Activated CD4-positive, alpha-beta memory T cell treated with anti-CD3 and anti-CD28 coated beads for 36 hours (primary cell): ENCODE measurements at places on chromosomes 16 and 17. TPM values are rescaled to one million over a fixed set of nuclear protein-coding genes. Genes with fewer than 3 reads are reported as not detected.

DNA sequence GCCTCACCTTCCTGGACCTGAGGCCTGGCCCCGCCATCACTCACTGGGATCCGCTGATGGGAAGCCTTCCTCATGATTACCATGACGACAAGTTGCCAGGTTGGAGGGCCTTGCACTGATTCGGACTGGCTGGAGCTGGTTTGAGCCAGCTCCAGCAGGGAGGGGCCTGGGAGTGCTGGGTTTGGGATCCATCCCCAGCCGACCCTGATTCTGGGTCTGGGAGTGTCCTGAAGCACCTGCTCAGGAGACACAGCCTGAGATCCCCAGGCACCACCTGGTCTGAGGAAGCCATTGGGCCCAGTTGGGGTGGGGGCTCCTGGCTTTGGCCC is 5.9 kb upstream of the BAIAP3 start:
- H3K27me3 ChIP-seq, result peaks cover 6% of the 10 kb centered on the region
- H3K4me3 ChIP-seq, result no peak overlapping the region
- DNase-seq, result no peak
- H3K4me1 ChIP-seq, result peaks cover 12% of the 10 kb centered on the region
- peaks cover 13% of the 10 kb centered on the region for H3K36me3 ChIP-seq
- H3K27ac ChIP-seq, result no peak overlapping the region

Gene MARVELD3
- total RNA-seq, result not detected

GRCh38 chr17:35094902-35095301 is 24.8 kb downstream of the RAD51D start:
- H3K27me3 ChIP-seq, result no peaks in the 10 kb centered on the region
- H3K4me3 ChIP-seq, result no peak overlapping the region
- peaks cover 5% of the 10 kb centered on the region for H3K36me3 ChIP-seq

- no peaks in the 10 kb centered on the region for H3K36me3 ChIP-seq
- H3K27ac ChIP-seq, result no peak overlapping the region
- peak overlapping the region; percentile 49 for H3K4me3 ChIP-seq
- H3K27me3 ChIP-seq, result no peaks in the 10 kb centered on the region
Observed at GRCh38 chr16:90008708-90009145, 10.5 kb downstream of the DBNDD1 start.

Gene TLCD3B
- 5.0 TPM for total RNA-seq

- DNase-seq, result no peak
- no peak overlapping the region for H3K27ac ChIP-seq
- H3K27me3 ChIP-seq, result no peaks in the 10 kb centered on the region
- H3K4me3 ChIP-seq, result no peak overlapping the region
Observed at GRCh38 chr16:76913046-76913445, 277.9 kb upstream of the MON1B start.

DNA sequence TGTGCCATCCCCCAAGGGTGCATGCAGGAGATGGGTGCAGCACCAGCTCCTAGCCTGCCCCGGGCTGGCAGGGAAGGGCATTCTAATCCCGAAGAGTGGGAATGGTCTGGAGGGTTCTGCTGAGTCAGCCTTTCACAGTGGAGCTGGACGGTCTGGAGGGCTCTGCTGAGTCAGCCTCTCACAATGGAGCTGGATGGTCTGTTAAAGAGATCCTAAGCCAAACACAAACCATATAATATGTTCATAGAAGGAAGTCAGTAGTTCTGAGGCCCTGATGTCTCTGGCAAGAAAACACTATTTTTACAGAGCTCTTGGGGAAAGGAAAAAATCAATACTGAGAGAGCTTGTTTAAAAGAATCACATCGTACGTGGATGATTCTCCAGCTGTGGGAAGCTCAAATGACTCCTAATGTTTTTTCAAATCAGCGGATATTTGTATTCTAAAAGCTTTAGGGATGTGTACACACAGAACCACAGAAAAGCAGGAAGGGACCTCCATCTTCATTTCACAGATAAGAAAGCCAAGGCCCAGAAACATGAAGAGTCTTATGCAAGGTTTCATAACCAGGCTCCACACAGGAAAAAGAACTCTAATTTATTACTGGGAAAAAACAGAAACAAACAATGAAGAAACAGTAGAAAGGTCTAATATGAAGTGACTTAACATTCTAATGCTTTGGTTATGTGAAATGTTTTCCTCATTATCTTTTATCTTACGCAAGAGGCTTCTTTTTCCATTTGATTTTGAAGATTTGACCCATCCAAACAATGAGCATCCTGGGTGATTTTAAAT is 176.3 kb downstream of the VPS53 start:
- no peak for DNase-seq
- H3K36me3 ChIP-seq, result peaks cover 42% of the 10 kb centered on the region
- peaks cover 13% of the 10 kb centered on the region for H3K4me1 ChIP-seq

- no peaks in the 10 kb centered on the region for H3K27me3 ChIP-seq
- H3K36me3 ChIP-seq, result peaks cover 14% of the 10 kb centered on the region
- peaks cover 15% of the 10 kb centered on the region for H3K4me1 ChIP-seq
- peak; percentile 47 for DNase-seq
- peak overlapping the region; percentile 70 for H3K27ac ChIP-seq
Observed at GRCh38 chr16:89687092-89687940, 827 bp downstream of the CDK10 start.

DNA sequence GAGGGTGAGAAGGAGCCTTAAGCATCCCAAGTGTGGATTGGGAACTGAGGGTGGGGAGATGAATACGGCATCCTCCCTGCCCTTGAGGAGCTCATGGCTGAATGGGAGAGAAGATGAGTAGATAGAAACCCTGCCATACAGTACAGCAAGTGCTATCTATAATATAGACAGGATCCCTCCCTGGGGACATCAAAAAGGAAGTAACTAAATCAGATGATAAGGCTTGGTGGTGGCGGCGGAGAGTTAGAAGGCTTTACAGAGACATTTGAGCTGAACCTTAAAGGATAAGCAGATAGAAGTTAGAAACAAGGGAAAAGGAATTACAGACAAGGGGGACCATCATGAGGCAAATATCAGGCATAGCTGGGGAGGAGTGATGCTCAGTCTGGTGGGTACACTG is 67.5 kb upstream of the TMEM132E start:
- H3K27me3 ChIP-seq, result peaks cover 17% of the 10 kb centered on the region
- H3K4me1 ChIP-seq, result no peaks in the 10 kb centered on the region
- H3K27ac ChIP-seq, result no peak overlapping the region
- no peaks in the 10 kb centered on the region for H3K36me3 ChIP-seq

Gene CARD14
- not detected for total RNA-seq

Gene SLFN12
- 10.0 TPM for total RNA-seq

Gene GPR179
- total RNA-seq, result 0.02 TPM

DNA sequence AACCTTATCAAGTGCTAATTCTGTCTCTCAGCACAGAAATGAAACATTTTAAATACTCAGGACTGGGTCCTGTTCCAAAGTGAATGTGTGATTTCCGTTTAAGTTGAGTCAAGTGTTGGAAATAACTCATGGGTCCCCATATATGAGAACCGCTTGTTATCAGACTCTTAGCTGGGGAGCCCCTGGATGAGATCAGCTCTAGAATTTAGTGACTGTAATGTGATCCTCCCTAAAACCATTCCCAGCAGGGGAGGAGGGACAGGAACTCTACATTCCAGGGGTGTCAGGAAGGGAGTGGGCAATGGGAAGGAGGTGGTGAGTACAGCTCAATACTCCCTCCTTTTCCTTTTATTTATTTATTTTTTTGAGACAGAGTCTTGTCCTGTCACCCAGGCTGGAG is 37.5 kb downstream of the OTOA start:
- H3K36me3 ChIP-seq, result no peaks in the 10 kb centered on the region
- H3K4me3 ChIP-seq, result no peak overlapping the region
- H3K27ac ChIP-seq, result no peak overlapping the region
- no peaks in the 10 kb centered on the region for H3K27me3 ChIP-seq
- DNase-seq, result no peak

- no peaks in the 10 kb centered on the region for H3K27me3 ChIP-seq
- H3K4me1 ChIP-seq, result peaks cover 24% of the 10 kb centered on the region
- DNase-seq, result no peak
- peaks cover 5% of the 10 kb centered on the region for H3K36me3 ChIP-seq
Observed at GRCh38 chr16:27383556-27384243, 18.3 kb upstream of the IL21R start.

DNA sequence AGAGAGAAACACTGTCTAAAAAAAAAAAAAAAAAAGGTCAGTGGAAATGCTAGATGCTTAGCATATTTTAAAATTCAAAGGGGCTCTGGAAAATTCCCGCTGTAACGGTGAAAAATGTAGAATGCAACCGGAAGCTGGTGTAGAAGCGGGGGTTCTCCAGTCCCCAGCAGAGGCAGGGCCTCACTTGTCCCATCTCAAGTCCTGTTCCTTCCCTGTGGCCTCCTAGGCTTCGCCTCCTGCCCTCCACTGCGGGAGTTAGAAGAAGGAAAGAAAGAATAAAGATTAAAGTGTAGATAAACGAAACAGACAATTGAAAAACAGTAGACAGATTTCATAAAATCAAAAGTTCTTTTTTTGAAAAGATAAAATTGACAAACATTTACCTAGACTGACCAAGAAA is 14.8 kb upstream of the ZNF287 start:
- peaks cover 22% of the 10 kb centered on the region for H3K27me3 ChIP-seq
- peak overlapping the region; percentile 78 for H3K4me3 ChIP-seq
- no peaks in the 10 kb centered on the region for H3K36me3 ChIP-seq
- H3K27ac ChIP-seq, result peak overlapping the region; percentile 19
- peaks cover 13% of the 10 kb centered on the region for H3K4me1 ChIP-seq
- DNase-seq, result no peak

DNA sequence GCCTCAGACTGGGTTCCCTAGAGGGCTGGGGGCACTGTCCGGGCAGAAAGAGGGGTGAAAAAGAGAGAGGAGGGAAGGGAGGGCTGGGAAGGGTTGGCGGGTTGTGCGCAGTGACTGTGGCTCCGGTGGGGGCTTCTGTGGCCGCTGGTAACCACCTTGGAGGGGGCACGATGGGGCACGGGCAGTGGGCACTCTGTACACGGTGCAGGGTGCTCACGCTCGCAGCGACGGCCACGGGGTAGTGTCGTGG is 588 bp downstream of the PLLP start:
- peak overlapping the region; percentile 65 for H3K4me3 ChIP-seq
- no peaks in the 10 kb centered on the region for H3K36me3 ChIP-seq
- H3K27ac ChIP-seq, result no peak overlapping the region
- DNase-seq, result no peak

GRCh38 chr16:24775455-24775854 is 46.0 kb downstream of the TNRC6A start:
- H3K27me3 ChIP-seq, result no peaks in the 10 kb centered on the region
- H3K27ac ChIP-seq, result no peak overlapping the region

Gene MARCHF10
- total RNA-seq, result not detected

DNA sequence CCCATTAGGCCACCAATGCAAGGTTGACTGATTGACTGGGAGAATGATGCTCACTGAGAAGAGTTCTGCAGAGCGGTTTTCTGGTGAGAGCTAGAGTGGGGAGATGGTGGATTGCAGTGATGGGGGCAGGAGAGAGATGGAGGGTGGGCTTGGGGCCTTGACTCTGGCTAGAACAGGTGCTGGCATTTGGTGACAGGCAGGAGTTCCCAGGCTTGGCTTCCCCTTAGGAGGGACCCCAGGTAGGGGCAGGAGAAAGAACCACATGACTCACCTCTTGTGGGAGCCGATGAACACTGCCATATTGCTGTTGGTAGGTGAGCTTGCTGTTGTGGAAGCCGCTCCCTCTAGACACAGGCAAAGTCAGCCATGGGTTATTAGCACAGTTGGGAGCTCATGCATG is 8.0 kb downstream of the CD300LB start:
- peaks cover 38% of the 10 kb centered on the region for H3K27me3 ChIP-seq
- no peak overlapping the region for H3K4me3 ChIP-seq

DNA sequence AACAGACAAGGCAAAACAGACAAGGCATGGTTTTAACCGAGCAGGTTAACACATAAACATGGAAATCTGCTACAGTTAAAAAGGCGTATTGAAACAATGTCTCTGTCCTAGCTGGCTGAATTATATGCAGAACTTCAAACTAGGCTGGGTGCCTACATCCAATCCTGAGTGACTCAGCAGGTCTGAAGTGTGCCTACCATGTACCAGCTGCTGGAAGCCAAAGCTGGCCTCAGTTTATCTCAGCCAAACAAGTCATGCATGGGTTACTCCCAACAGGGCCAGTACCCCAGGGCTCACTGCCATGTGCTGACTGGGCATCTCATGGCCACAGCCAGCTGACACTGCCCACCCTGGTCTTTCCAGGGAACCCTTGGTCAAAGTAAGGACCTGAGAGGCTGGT is 4.0 kb downstream of the C1QBP start:
- no peaks in the 10 kb centered on the region for H3K27me3 ChIP-seq
- peak overlapping the region; percentile 69 for H3K27ac ChIP-seq
- H3K4me3 ChIP-seq, result no peak overlapping the region
- no peak for DNase-seq

DNA sequence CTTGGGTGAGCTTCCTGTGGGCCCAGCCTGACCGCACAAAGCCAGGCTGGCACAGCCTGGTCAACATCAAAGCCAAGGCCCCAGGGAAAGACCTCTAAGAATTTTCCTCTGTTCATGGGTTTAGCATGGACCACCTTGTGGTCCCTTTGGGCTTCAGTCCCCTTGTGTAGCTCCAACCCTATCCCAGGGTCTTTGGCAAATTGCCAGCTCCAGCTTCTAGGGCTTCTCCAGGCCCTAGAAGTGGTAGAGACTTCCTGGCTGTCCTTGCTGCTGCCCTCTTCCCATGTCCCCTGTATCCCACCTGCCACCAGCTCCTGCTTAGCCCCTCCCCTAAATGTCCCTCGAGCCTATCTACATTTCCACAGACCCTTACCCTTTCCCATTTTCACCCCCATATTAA is 9.7 kb upstream of the ITGA3 start:
- peaks cover 26% of the 10 kb centered on the region for H3K4me1 ChIP-seq
- H3K27ac ChIP-seq, result peak overlapping the region; percentile 3
- peaks cover 5% of the 10 kb centered on the region for H3K27me3 ChIP-seq
- DNase-seq, result no peak

Gene TXNL4B
- 18.3 TPM for total RNA-seq

GRCh38 chr17:8954339-8954738 is 11.2 kb downstream of the PIK3R5 start:
- H3K27ac ChIP-seq, result peak overlapping the region; percentile 82
- no peaks in the 10 kb centered on the region for H3K27me3 ChIP-seq
- peaks cover 96% of the 10 kb centered on the region for H3K4me1 ChIP-seq
- H3K36me3 ChIP-seq, result peaks cover 24% of the 10 kb centered on the region
- DNase-seq, result peak; percentile 86

- H3K36me3 ChIP-seq, result no peaks in the 10 kb centered on the region
- DNase-seq, result no peak
- peaks cover 11% of the 10 kb centered on the region for H3K27me3 ChIP-seq
Observed at GRCh38 chr17:45750779-45751440, 33.2 kb upstream of the CRHR1 start.

DNA sequence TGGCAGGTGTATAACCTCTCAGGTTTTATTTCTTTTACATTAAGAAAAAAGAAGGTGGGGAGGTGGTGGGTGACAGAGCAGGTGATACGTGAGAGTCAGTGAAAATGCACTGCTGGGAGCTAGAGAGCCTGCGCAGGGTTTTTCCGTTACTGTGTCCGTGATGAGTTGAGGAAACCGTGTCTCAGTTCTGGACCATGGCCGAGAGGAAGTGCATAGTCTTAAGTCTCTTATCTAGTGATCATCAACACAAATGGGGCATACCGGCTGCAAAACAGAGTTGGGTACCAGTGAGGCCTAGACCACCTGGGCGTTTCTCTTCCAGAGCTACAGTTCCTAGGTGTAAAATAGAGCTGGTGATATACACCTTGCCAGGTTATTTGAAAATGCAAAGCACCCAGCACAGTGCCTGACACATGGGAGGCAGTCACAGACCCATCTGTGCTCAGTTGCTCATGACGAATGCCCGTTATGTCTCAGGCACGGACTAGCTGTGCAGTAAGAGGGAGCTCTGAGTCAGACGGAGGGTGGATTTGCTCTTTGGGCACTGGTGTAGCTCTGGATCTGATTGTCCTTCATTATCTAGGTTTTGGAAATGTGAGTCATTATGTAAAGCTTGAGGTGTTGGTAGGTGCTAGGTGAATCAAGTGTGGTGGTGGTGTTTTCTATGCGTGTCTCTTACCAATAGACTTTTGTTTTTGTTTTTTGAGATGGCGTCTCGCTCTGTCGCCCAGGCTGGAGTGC is 60.9 kb downstream of the RPTOR start:
- H3K4me3 ChIP-seq, result peak overlapping the region; percentile 10
- H3K27me3 ChIP-seq, result no peaks in the 10 kb centered on the region
- H3K4me1 ChIP-seq, result peaks cover 60% of the 10 kb centered on the region
- peaks cover 4% of the 10 kb centered on the region for H3K36me3 ChIP-seq
